CD8-positive, alpha-beta T cell (primary cell): ENCODE measurements at places on chromosomes 11 and 22. TPM values are rescaled to one million over a fixed set of nuclear protein-coding genes. Genes with fewer than 3 reads are reported as not detected.

The TMEM45B gene
- 0.41 TPM for total RNA-seq

The SERPING1 gene
- not detected for total RNA-seq

DNA sequence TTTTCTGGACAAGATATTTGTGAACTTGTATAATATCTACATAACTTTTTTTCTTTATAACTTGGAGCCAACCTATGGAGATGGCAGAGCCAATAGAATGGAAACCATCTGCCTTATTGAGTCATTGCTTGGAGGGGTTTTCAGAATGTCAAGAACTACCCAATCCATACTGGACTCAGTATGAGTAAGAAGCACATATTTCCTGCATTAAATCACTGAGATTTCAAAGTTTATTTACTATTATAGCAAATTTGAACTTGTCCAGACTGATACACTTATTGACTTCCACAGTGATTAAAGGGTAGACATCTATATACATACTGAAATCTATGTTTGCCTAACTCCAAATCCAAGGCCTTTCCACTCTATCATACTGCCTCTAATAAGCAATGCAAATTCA lies 704.0 kb downstream of the KCNA4 start:
- DNase-seq, result no peak

DNA sequence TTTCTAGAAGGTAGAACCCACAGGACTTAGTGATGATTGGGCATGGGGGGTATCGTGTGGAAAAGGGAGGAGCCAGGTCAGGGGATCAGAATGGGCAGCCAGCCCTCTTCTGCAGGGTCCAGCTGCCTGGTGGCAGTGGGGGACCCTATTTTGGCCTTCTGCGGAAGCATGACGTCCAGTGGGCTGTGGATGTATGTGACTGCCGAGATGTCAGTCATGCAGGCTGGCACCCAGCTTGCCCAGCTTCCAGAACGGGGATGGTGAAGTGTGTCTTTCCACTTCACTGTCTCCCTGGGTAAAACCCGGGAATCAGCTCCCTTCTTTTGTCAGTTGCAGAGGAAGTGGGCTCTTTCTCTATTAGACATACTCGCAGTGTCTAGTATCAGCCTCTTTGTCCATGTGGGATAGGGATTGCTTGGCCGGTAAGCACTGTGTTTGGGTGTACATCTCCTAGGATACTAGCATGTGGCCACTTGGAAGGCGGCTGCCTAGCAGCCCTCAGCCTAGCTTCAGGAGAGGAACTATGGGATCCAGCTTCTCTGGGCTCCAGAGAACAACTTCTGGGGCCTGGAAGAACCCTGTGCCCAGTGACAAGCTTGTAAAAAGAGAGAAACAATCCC lies 51.4 kb downstream of the GRIK4 start:
- no peak for DNase-seq

DNA sequence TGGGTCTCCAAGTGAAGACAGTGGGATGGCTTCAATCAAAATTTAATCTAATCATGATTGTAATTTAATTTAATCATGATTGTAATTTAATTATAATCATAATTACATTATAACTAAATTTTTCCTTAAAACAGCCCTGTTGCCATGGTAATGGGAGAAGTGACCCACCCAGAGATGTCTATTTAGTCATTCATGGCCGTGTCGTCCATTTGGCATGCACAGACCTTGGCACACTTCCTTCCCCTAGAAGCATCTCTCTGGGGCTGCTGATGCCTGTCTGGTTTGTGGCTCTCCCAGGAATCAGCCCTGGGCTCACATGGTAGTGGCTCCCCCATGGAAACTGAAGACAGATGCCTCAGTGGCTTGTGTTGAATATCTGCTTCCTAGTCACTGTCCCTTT lies 27.0 kb downstream of the P4HA3 start:
- DNase-seq, result no peak

DNA sequence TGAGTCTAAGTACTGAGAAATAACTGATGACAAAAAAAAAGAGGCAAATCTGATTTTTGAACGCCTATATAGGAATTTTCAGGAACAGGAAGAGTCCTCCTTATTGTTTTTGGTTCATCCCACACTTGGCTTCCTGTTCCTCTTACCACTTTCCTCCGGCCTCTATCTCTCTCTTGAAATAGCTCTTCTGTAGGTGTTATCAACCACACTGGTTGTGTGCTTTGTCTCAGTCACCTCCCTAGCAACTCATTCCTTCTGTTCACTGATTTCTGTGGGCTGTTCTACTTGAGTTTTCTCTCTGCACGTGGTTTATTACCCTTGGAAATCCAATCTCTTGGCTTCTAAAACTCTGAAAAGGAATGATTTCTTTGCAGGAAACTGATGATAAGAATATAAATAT lies 78.7 kb upstream of the C11orf87 start:
- no peak for DNase-seq

DNA sequence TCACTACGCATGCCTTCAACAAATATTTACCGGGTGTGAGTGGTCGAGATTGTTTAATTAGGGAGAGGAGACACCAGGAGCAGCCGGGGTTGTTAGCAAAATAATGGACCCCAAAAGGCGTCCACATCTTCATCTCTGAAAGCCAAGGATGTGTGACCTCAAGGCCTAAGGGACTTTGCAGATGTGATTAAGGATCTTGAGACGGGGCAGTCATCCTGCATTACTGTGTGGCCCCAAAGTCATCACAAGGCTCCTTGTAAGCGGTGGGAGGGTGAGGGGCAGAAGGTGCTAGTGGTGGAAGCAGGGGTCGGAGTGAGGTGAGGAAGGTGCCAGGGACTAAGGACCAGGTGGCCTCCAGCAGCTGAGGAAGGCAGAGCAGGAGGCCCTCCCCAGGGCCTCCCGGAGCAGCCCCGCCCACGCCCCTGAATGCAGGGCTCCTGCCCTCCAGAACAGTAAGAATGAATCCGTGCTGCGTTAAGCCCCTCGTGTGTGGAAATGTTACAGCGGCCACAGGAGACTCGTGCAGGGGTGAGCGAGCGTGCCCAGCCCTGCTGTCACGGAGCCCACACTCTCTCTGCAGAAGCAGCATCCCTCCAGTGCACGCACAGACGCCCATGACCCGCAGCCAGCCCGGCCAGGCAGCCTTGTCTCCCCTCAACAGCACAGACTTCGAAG lies 83.5 kb downstream of the CELSR1 start:
- no peak for DNase-seq
